ENCODE measurements at places on chromosomes 16 and 17. TPM values are rescaled to one million over a fixed set of nuclear protein-coding genes. Genes with fewer than 3 reads are reported as not detected.

DNA sequence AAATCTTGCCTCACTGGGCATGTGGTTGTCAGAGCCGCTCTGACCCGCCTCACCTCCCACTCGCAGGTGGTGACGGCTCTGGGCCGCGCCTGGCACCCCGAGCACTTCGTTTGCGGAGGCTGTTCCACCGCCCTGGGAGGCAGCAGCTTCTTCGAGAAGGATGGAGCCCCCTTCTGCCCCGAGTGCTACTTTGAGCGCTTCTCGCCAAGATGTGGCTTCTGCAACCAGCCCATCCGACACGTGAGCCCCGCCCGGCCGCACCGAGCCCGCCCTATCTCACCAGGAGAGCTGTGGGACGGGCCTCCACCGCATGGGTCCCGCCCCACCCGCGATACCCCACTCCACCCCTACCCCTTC lies 4.0 kb downstream of the TGFB1I1 start:
- peak; percentile 43 for DNase-seq

DNA sequence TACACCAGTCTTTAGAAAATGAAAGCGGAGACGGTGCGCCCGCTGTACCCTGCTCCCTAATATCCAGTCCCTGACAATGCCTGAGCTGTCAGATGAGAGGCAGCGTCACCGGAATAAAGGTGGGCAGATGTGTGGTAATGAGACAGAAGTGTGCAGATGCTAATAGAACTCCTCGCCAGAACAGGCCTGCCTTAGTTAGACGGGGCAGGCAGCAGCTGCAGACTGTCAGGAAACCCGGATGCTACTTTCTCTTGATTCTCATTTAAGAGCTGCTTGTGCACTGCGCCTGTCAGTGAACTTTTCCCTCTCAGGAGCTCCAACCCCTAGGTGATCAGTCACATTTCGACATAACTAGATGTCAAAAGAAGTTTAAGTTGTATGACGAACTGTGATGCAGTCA lies 221.8 kb upstream of the IRX3 start:
- DNase-seq = no peak

Gene RAMP2
- total RNA-seq = 11.7 TPM

DNA sequence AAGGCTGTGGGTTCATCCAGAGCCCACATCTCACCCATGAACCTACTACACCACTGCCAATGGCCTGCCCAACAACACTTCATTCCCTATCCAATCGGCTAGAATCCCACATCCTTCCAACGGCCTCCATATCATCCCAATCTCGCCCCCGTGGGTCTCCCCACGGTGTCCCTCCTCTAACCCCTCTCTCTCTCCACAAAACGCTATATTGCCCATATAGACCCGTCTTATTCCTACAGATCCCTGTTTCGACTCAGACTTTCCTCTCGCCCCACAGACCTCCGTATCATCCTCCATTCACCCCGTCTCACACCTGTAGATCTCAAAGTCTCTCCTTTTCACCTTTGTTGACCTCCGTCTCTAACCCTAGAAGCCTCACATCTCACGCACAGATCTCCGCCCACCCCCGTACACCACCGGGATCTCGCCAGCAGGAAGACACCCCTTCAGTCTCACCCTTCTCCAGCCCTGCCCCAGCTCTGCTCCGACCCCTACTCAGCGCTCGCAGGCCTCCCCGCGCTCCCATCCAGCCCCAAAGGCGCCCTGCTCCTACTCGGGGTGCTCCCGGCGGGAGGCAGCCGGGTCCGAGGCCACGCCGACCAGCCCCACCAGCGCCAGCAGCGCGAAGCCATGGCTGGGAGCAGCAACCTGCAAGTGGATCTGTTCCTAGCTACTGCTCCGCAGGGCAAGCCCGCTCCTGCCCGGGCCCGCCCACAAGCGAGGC lies at the start of gene FDXR:
FDXR (minus strand) TSS at position 682 of the 724 bp plus-strand sequence; CDS start at position 632, 50 bp downstream.
- no peak for DNase-seq

Gene TP53TG3D
- total RNA-seq = not detected

DNA sequence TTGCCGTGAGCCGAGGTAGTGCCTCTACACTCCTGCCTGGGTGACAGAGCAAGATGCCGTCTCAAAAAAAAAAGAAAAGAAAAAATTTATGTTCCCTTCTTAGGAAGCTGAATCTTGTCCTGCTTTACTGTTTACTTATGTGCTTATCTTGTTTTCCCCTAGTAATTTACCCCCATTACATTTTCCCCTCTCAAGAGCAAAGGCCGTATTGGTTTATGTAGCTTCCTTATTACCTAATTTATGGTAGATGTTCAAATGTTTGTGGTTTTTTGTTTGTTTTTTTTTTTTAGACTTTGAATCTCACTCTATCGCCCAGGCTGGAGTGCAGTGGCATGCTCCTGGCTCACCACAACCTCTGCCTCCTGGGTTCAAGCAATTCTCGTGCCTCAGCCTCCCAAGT lies 10.3 kb upstream of the SLC52A1 start:
- DNase-seq = no peak

GRCh38 chr17:13865650-13866049 lies 203.7 kb upstream of the COX10 start:
- DNase-seq = no peak

Gene ATP2A1
- total RNA-seq = 4.6 TPM

Gene DHRS7C
- total RNA-seq = not detected

- no peak for DNase-seq
Observed at GRCh38 chr16:75282466-75283281, 31.2 kb upstream of the BCAR1 start.

- no peak for DNase-seq
Observed at GRCh38 chr16:48434653-48435317, 49.6 kb upstream of the SIAH1 start.

DNA sequence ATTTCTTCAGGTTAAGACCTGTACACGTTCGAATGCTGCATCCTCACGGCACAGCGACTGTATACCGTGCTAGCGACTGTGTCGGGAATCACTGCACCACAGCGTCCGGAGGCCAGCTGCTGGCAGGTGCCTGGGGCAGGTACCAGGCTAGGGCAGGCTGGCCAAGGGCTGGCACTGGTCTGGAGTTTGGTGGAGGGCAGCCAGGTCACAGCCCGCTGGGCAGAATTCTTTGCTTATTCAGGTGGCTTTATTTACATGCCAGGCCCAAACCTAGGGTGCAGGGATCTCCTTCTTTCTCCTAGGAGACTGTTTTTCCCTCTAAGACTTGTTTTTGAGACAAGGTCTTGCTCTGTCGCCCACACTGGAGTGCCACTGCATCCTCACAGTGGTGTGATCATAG lies 37.9 kb downstream of the COTL1 start:
- no peak for DNase-seq

GRCh38 chr16:82063456-82064082 lies 28.5 kb downstream of the HSD17B2 start:
- no peak for DNase-seq

DNA sequence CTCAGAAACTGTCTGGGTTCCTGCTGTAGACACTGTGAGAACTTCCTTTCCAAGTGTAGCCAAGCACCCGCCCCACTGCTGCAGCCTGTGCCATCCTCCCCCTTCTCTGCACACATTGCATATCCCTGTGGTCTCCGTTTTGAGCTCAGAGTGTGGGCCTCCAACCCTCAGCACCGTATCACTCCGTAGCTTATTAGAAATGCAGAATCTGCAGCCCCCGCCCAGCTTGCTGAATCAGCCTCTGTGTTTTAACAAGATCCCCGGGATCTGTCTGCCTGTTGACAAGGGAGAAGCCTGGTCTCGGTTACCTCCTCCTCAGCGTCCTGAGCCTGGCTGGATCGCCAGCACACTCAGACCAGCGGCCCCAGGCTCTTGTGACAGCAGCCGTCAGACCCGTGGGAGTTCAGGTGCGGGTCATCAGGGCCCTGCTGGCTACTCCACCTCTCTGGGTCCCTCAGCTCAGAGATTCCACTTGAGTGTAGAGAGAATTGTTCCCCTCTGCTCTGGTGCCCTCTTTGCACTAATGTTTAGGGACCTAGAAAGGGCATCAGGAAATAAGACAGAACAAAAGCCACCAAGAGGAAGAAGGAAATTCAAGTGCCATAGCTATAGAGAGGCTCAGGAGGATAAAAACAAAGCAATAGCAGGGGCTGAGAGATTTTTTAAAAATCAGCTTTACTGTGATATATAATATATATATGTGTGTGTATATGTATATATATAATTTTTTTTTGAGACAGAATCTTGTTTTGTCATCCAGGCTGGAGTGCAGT lies 92.3 kb downstream of the PITPNC1 start:
- peak; percentile 62 for DNase-seq

- peak; percentile 43 for DNase-seq
Observed at GRCh38 chr17:38419508-38419981, 8.7 kb upstream of the ARHGAP23 start.

- no peak for DNase-seq
Observed at GRCh38 chr16:87836844-87837581, 32.3 kb downstream of the SLC7A5 start.
